ENCODE measurements at places on chromosomes 1 and 21.
A peak's percentile ranks its signal among the peaks of the same experiment; 100 is the strongest.

GRCh38 chr1:9198538-9199361 lies 35.8 kb upstream of the H6PD start:
- DNase-seq = no peak

- DNase-seq = no peak
Observed at GRCh38 chr1:108947871-108948525, 15.3 kb downstream of the CLCC1 start.

DNA sequence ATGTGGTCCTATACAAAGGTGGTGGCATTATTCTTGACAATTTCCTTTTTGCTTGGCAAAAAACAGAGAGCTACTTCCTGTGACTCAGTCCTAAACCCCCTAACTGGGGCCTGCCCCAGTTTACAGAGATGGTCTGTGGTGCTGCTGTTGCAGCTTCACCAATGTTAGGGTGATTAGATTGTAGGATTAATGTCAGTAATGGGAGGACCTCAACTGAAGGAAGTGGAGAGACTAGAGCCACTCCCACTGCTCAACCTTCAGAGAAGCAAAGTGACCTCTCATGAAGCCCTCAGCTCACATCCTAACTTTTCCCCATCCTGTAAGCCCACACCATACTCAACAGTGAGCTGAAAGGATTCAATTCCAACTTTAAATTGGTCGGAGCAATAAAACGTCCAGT lies 3.6 kb downstream of the S100A6 start:
- no peak for DNase-seq

DNA sequence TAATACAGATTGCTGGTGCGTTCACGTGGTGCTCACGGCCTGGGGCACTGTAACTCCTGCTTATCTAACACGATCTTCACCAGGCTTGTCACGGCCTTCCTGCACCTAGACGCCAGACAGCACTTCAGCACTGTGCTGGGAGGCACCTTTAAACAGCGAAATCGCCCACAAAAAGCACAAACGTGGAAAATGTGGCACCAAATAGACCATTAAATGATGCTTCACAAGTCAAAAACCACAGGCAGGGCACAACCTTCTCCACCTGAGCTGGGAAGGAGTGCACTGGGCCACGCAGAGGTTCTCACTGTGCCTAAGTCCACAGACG lies 20.0 kb downstream of the IBA57 start:
- no peak for DNase-seq

GRCh38 chr1:150973836-150974579 lies 627 bp downstream of the CERS2 start:
- DNase-seq = no peak

DNA sequence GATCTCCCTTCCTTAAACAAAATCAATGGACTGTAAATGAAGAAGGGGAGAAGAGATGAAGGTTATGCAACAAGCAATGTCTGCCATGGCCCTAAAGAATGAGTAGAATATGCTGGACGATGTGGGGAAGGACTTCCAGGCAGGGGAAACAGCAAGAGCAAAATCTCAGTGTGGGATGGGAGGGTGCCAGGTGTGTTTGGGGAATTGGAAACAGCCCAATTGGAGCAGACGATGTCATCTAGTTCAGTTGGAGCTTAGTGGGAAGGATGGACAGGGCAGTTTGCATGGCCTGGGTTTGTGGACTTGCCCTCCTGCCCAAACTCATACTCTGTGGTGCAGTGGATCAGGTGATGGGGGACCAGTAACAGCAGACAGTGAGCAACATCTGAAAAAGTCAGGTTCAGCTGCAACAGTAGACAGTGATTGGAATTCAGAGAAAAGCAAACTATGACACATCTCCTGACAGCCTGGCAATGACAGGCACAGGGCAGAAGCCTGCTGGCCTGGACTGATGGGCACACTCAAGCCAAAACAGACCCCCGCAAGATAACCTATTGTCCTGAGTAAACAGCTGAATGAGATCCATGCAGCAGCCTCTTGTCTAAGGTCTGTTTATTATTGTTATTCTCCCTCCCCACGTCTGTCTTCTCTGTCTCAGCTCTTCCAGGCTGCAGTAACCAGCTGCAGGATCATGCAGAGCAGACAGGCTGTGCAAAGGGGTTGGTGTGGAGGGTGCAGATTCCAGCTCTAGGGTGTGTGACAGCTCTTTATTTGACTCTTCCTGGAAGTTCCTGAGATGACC lies 50.5 kb upstream of the PRELP start:
- DNase-seq = no peak

GRCh38 chr21:24076179-24076578 lies 1531.1 kb downstream of the MRPL39 start:
- DNase-seq = no peak

GRCh38 chr1:62439652-62440371 lies 3.0 kb downstream of the USP1 start:
- DNase-seq = no peak

- DNase-seq = peak; percentile 76
Observed at GRCh38 chr1:93447481-93448291, at the start of gene FNBP1L. Gene FNBP1L, plus strand, starts transcription at chr1:93448118. Its CDS starts 164 bp downstream, at chr1:93448282.

GRCh38 chr1:232557096-232557495 lies 72.8 kb downstream of the SIPA1L2 start:
- DNase-seq = no peak

GRCh38 chr1:112549590-112549989 lies 40.8 kb downstream of the WNT2B start:
- no peak for DNase-seq

DNA sequence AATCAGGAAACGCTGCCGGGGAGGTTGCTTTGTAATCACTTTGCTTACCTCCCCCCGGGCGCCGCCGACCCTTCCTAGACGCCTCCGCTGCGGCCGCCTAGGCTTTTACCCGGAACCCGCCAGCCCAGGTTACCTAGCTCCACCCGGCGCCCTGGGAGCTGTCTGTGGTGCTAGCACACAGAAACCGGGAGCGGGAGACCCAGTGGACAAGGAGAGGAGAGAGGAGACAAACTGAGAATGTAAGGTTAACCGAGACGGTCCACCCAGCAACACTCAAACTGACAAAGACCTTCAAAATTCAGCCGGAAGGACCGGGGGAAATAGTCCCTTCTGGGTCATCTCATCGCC lies 9.8 kb downstream of the BARHL2 start:
- DNase-seq = no peak

DNA sequence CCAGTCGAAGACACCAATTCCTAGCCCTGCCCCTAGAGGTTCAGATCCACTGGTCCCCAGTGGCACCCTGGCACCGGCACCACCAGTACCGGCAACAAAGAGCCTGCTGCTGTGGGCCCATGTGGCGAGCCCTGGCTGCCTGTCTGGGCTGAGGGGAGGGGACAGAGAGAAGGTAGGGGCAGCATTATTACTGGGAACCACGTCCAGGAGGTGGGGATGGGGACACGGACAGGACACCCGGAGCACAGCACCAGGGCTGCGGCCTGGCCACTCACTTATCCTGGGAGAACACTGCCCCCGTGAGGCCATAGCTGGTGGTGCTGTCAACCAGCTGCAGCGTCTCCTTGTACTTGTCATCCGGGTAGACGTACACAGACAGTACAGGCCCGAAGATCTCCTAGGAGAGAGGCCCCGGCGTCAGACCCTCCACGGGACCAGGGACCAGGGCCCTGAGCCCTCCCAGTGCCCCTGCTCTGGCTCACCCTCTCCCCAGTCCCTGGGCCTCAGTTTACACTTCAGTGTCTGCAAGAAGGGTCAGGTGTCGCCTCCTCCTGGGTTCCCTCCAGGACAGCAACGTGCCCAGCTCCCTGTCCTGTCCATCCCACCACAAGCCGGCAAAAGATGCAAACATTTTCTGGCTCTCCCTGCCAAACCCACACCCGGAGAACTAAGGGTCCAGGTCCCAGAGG lies 15.8 kb upstream of the TAS1R2 start:
- peak; percentile 78 for DNase-seq

- no peak for DNase-seq
Observed at GRCh38 chr1:151346082-151346768, 827 bp downstream of the RFX5 start.

- DNase-seq = no peak
Observed at GRCh38 chr21:27721675-27722074, 754.8 kb upstream of the ADAMTS5 start.

DNA sequence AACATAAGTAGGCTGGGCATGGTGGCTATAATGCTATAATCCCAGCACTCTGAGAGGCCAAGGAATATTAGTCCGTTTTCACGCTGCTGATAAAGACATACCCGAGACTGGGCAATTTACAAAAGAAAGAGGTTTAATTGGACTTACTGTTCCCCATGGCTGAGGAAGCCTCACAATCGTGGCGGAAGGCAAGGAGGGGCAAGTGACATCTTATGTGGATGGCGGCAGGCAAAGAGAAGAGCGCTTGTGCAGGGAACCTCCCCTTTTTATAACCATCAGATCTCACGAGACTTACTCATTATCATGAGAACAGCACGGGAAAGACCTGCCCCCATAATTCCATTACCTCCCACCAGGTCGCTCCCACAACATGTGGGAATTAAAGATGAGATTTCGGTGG lies 28.5 kb downstream of the PTGFRN start:
- no peak for DNase-seq

GRCh38 chr1:162908780-162909179 lies 47.8 kb upstream of the CCDC190 start:
- peak; percentile 68 for DNase-seq

DNA sequence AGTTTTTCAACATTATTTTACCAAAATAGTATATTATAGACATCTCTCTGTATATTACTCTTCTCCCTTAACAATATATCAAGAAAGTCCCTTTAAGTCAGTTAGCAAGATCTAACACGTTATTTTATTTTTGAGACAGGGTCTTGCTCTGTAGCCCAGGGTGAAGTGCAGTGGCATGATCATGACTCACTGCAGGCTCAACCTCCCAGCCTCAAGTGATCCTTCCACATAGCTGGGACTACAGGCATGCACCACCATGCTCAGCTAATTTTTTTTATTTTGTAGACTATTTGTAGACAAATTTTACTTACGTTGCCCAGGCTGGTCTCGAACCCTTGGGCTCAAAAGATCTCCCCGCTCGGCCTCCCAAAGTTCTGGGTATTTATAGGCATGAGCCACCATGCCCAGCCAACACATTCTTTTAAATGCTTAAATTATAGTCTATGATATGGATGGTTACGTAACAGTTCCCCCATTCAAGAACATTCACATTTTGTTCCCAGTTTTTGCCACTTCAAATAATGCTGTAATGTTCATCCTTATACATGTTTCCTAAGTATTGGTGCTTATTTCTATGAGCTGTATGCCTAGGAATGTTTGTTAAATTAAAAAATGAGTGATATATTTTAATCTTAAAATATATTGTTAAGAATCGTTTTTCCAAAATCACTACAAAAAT lies 70.4 kb downstream of the TUT4 start:
- DNase-seq = no peak

DNA sequence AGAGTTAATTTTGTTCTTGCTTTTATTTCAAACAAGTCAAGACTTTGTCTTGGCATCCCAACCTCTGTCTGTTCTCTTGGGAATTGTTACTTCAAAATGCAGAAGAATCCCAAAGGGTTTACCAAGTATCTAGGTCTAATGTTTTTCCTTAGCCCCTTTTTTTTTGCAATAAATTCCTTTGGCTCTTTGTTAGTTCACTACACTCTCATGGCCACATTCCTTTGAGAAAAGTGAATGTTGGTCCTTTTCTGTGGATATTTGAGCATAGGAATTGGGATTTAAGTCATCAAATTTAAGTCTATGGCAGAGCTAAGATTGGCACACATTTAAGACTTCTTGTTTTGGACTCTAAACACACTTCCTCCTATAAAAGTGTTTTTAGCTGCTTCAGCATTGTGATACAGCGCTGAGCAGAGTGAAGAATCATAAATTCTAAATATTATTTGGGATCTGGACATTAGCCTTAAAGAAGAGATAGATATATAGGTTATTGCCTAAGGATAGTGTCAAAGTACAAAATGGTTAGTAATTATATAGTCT lies 1.9 kb downstream of the BTF3L4 start:
- no peak for DNase-seq

GRCh38 chr21:29295066-29295650 lies 3.6 kb upstream of the BACH1 start:
- DNase-seq = no peak

DNA sequence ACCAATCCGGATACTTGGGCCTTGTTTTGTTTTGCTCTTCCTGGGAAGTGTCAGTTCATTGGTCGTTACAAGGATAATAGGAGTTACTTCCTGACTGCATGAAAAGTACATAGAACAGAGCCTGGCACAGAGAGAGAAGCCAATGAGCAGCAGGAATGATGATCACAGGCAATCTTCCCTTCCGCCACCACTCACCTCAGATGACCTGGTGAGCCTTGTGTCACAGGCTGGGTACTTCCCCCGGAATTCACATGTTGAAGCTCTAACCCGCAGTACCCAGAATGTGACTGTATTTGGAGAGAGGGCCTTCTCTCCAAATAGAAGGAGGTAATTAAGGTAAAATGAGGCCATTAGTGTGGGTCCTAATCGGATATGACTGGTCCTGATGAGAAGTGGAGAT lies 18.8 kb upstream of the GPR137B start:
- DNase-seq = no peak

- DNase-seq = no peak
Observed at GRCh38 chr1:203307641-203308126, 2.4 kb downstream of the BTG2 start.

DNA sequence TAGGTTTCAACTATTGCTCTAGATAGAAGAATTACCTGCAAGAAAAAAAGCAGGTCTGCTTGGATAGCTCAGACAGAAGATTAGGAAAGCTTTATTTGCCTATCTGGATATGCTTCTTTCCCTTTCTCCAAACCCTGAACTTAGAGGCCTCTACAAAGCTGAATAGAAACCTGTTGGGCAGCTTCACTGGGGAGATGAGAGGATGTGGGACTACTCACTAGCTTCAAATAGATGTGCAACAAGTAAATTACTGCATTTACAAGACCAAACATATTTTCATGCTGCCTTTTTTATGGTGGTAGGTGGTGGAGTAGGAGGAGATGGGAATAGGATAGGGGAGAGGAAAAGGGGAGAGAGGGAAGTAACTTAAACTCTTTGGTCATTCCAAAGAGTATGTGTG lies 6.4 kb downstream of the CLCA2 start:
- peak; percentile 82 for DNase-seq

DNA sequence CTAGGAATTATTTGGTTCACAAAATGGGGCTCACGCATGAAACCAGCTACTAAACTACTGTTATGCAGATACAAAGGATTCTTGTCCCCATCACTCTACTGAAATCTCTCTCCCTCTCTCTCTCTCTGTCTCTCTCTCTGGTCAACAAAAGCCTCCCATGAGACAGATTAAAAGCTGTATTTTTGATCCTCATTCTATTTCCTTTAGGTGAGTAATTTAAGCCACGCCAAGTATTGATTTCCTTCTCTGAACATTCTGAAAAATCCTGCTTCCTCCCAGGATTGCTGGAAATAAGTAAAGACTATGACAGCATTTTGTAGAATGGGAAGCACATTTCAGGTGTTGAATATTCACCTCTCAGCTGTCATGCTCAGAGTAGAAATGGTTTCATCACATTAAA lies 43.7 kb downstream of the PRDX6 start:
- no peak for DNase-seq

GRCh38 chr21:38434913-38435533 lies 63.3 kb downstream of the ERG start:
- DNase-seq = no peak

GRCh38 chr1:41891199-41891896 lies 27.4 kb downstream of the HIVEP3 start:
- DNase-seq = peak; percentile 47

- DNase-seq = no peak
Observed at GRCh38 chr1:156885314-156885713, 8.2 kb upstream of the PEAR1 start.
